ENCODE measurements at places on chromosomes 6 and 20.

DNA sequence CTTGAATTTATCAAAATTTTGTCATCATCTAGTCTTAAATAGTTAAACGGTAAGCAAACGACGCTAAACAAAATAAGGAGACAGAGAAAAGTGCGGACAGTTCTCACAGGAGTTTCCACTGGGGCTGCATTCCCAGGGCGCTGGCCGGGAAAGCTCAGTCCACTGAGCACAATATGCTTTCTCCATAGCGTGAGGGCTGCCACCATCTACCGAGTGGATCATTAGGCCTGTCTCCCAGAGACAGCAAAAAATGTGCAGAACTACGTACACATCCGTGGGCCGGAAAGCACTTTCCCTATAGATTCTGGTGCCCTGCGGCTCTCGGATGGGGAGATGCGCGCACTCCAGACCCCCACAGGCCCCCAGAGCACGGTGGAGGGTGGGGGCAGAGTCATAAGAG is 84.9 kb downstream of the THBS2 start:
- DNase-seq = no peak

- no peak for DNase-seq
These were observed 187.9 kb upstream of the ECI2 start for GRCh38 chr6:4323322-4323721.

DNA sequence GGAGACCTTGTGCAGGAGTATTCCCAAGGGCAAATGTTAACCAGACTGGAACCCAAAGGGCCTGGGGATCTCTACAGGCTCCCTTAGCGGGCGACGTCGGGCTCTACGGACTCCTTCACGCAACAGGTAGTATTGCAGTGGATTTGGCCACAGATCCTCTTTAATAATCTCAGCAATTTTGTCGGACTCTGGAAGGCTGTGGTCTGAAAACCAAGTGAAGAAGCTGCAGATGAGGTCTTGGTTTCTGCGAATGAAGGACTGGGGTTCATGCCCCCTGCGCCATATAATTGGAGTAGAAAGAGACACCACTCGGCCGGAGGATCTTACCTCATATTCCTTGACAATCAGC is 1.3 kb downstream of the TSPYL1 start:
- no peak for DNase-seq

- DNase-seq = no peak
These were observed 143.4 kb downstream of the ISM1 start for GRCh38 chr20:13364278-13365170.

Measured in NCI-H446 treated with DMSO at 0.1 percent for 48 hours (cell line).